Neural progenitor cell (in vitro differentiated cells): ENCODE measurements at places on chromosomes 12 and 14. TPM values are rescaled to one million over a fixed set of nuclear protein-coding genes. Genes with fewer than 3 reads are reported as not detected.
A peak's percentile ranks its signal among the peaks of the same experiment; 100 is the strongest.

DNA sequence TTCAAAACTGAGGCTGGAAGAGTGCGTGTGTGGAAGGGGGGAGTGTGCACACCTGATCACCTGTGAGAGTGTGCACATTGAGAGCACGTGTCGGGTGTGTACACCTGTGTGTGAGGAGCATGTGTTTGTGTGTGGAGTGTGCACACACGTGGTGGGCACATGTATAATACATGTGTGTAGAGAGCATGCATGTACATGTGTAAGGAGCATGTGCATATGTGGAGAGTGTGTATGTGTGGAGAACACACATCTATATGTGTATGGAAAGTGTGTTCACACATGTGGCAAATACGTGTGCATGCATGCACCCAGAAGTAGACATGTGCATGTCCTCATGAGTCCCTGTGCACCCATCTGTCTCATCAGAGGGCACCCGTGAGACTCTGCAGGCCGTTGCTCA is 63.1 kb upstream of the GPR68 start:
- DNase-seq, result no peak
- no peaks in the 10 kb centered on the region for H3K27me3 ChIP-seq
- no peak overlapping the region for H3K27ac ChIP-seq
- no peak overlapping the region for H3K4me3 ChIP-seq
- H3K36me3 ChIP-seq, result no peaks in the 10 kb centered on the region
- peaks cover 13% of the 10 kb centered on the region for H3K4me1 ChIP-seq

SCN8A gene
- total RNA-seq, result 9.3 and 14.2 TPM in 2 replicates

ALDH1L2 gene
- 0.13 and 0.68 TPM in 2 replicates for total RNA-seq

DNA sequence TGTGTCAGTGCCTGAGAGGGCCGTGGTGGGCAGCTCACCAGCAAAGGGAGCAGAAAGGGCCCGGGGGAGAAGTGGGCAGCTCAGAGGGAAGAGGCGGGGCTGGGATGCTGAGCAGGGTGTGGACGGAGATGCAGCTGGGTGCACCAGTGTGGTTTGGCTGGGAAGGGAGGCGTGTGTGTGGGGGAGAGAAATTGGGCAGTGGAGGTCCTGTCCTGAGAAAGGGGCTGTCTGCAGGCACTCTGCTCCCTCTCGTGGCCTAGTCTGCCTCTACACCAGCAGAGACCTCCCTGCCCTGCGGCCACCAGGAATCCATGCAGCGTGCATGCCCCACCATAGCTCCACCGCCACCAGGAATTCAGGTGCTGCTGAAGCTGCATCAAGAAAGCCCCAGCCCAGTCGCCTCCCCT is 6.4 kb downstream of the TMEM121 start:
- H3K4me1 ChIP-seq, result no peaks in the 10 kb centered on the region
- no peak overlapping the region for H3K27ac ChIP-seq
- H3K36me3 ChIP-seq, result no peaks in the 10 kb centered on the region
- DNase-seq, result peak; percentile 45
- peaks cover 43% of the 10 kb centered on the region for H3K27me3 ChIP-seq

NANOG gene
- total RNA-seq, result not detected in 2 replicates

GRCh38 chr14:83491091-83491490 is 1957.4 kb upstream of the SEL1L start:
- no peaks in the 10 kb centered on the region for H3K36me3 ChIP-seq
- no peak overlapping the region for H3K4me3 ChIP-seq
- H3K27me3 ChIP-seq, result no peaks in the 10 kb centered on the region
- peak; percentile 36 for DNase-seq
- no peaks in the 10 kb centered on the region for H3K4me1 ChIP-seq

DNA sequence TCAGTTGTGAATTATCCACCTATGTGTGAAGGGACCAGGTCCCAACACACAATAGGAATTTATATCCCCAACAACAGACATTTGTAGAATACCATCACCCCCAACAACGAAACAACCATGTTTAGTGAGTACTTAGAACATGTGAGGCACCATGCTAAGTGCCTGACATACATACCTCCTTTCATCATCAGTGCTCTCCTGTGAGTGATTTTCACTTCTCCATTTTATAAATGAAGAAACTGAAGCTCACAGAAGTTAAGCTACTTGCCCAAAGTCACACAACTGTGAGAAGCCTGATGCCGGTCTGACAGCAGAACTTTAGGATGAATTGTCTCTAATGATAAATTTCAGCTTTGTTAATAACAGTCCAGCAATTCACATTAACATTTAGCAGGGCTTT is 35.4 kb downstream of the SPTB start:
- H3K36me3 ChIP-seq, result no peaks in the 10 kb centered on the region
- no peak overlapping the region for H3K27ac ChIP-seq
- DNase-seq, result no peak
- H3K27me3 ChIP-seq, result no peaks in the 10 kb centered on the region

GRCh38 chr12:49907352-49907751 is 3.7 kb upstream of the FAIM2 start:
- H3K4me1 ChIP-seq, result peaks cover 23% of the 10 kb centered on the region
- peaks cover 22% of the 10 kb centered on the region for H3K27me3 ChIP-seq
- H3K27ac ChIP-seq, result no peak overlapping the region
